ENCODE measurements at places on chromosomes 3 and 15. TPM values are rescaled to one million over a fixed set of nuclear protein-coding genes. Genes with fewer than 3 reads are reported as not detected.

- DNase-seq, result no peak
Measured at GRCh38 chr15:90420451-90420850, 32.4 kb downstream of the IQGAP1 start.

The GPR160 gene
- total RNA-seq, result 8.6 TPM

The IQCH gene
- total RNA-seq, result 11.3 TPM

The LRTM1 gene
- total RNA-seq, result not detected

DNA sequence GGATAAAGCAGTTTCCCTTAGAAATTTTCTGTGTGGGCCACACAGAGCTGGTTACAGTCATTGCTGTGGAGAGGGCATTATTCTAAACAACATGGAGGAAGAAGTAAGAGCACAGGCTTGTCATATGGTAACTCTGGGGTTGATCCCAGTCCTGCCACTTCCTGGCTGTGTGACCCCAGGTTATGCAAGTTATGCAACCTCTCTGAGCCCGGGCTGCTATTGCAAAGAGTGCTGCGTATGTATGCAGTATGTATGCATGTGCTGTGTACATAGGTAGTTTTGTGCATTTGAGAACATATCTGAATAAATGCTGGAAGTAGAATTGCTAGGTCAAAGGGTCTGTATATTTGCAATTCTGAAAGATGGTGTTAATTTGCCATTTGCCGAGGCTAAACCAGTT is 9.2 kb downstream of the SPSB4 start:
- DNase-seq, result no peak

The GOLGA6B gene
- total RNA-seq, result not detected

The ARHGEF26 gene
- 5.4 TPM for total RNA-seq

DNA sequence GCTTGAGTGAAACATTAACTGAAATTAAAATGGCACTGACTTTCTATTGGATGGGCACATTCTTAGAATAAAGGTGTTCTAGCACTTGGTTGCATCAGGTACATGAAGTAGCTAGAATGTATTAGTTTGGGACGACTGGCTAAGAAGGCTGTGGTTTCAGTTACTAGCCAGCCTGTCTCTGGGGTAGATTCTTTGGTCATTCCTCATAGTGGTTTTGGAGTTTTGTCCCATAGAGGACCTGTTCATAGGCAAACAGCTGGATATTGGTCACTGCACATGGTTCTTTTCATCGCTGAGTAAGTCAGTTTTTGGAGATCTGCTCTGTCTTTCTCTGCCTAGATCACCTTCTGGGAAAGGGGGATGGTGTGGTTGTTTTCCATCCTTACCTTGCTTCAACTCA is 55.3 kb downstream of the ADAMTSL3 start:
- no peak for DNase-seq

GRCh38 chr15:70569714-70570231 is 193.6 kb downstream of the UACA start:
- DNase-seq, result peak; percentile 7

DNA sequence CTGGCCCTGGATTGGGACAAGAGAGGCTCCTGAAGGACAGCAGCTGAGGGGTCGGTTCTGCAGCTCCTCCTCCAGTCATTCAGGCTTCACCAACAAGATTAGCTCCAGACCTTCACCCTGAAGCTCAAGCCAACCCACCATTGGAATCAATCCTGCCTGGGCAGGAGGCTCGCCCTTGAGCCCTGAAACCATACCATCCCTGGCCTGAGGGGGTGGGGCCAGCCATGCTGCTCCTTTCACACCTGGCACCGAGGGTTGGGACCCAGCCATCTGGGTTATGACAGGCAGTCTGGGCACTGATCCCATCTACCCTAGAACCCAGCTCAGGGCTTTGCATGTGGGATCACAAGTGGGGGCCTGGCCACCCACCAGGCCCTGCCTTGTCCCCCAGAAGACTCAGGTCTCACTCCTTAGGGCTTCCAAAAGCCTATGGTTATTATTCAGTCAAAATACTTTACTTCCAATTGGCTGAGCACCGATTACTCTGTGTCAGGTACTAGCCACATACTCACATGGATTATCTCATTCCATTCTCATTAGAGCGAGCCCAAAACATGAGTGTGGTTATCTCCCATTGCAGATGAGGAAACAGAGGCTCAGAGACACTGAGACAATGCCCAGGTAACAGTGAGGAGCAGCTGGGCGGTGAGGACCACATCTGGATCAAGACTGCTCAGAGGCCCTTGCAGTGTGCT is 3.1 kb downstream of the ABHD14B start:
- DNase-seq, result peak; percentile 53

DNA sequence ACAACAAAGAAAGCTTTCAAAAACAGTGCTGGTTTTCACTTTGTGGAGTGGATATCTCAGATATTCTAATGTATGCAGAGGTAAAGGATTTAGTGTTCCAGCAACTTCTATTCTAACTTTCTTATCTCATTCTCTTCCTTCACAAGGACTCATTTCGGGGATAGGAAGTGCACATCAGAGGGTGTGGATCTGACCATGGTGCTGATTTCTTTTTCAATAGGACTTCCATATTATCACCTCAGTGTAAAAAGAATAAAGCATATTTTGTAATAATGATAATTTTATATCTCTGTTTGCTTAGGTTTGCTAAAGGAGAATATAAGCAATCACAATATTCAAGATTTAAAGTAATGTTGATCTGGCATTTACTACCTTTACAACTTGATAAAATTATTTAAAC is 12.5 kb upstream of the CADM2 start:
- no peak for DNase-seq

- peak; percentile 97 for DNase-seq
Measured at GRCh38 chr3:157606011-157606851, 103.0 kb upstream of the VEPH1 start.

DNA sequence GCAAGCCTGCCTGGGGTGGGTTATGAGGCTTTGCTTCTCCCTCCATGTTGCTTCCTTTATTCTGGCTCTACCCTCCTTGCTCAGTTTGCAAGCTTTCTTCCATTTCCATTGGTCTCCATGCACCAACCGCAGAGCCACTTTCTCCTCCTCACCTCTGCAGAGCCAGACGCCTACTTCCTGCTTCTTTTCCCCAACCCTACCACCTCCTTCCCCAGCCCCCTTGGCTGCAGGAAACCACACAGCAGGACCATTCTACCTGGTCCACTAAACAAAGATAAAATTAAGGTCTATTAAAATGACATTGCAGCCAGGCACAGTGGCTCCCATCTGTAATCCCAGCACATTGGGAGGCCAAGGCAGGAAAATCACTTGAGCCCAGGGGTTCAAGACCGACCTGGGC is 10.0 kb upstream of the CAV3 start:
- DNase-seq, result no peak
